ENCODE measurements at places on chromosomes 2 and 18.

- DNase-seq, result no peak
Observed at GRCh38 chr2:194126418-194126817, 1530.6 kb upstream of the SLC39A10 start.

GRCh38 chr2:149877913-149878312 is 290.3 kb upstream of the MMADHC start:
- no peak for DNase-seq

GRCh38 chr2:17226941-17227490 is 291.2 kb downstream of the RAD51AP2 start:
- no peak for DNase-seq

DNA sequence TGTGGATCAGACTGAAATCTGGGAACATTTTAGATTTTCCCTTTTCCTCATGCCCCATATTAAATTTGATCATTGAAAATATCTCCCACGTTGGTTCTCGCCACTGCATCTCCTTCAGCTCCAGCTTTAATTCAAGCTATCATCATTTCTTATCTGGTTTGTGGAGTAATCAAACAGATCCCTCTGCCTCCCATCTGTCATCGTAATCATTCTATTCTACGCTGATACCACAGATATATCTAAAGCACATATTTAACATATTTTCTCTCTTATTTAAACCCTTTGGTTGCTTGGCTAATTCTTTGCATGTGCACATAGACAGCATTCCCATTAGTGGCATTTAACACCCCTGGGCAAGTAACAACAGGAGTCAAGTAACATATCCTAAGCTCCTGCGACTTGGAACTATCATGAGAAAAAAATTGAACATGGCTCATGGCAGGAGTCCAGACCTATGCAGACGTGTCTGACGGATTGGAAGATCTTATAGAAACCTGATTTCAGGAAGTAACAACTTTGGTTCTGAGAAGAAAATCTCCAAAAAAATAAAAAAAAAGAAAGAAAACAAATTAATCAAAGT is 158.8 kb upstream of the KYNU start:
- DNase-seq, result no peak

DNA sequence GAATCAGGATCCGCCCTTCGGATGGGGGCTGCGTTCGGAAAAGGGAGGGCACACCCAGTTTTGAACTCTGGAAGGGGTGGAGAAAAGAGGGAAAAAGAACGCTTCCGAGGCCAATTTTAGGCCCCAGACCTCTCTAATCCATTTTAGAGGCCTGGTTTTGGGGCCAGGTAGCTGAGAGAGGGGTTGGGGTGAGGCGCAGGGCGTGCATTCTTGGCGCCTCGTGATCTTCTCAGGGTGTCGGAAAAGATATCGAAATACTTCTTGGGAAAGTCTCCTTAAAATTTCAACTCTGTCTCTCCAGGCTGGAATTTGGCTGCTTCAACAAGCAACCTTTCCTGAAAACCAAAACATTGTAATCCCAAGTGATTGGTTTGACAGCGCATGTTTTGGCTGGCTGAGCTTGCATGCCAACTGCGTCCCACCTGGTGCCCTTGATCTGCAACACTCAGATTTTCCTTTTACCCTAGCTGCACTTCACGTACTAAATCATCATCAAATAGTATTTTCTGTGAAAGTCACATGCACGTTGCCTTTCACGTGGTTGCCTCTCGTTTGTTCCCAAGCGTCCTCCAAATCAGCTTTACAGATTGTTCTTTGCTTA is 864 bp upstream of the XPO1 start:
- DNase-seq, result peak; percentile 50

Measured in globus pallidus (tissue), 1 donor.